ENCODE measurements at places on chromosomes 3 and 15.

DNA sequence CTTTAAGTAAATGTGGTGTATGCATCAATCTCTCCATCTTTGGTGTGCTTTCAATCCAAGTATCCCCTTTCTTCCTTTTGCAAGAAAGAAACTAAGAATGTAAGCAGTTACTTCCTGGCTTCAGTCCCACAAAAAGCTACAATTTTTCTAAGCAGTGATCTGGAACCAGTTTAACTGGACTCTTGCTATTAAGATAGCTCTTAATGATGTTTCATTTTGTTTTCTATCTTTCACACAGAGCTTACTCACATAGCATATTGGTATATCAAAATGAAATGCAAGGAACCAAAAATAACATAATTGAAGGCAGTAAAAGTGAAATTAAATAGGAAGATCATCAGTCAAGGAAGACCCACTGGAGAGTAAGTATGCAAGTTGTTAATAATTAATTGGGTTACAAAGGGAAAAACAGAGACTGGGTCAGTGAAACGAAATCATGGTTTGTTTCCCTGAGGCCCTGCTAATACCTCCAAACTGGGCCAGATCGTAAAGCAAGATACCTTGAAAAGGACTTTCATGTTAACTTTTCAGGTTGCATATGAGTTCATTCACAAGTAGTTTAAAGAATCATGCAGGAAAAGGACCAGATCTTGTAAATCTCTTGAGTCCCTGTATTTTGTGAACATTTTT is 41.9 kb downstream of the GPR160 start:
- peak; percentile 72 for DNase-seq

- DNase-seq, result no peak
These were observed 61.2 kb upstream of the FURIN start for GRCh38 chr15:90807074-90807785.

DNA sequence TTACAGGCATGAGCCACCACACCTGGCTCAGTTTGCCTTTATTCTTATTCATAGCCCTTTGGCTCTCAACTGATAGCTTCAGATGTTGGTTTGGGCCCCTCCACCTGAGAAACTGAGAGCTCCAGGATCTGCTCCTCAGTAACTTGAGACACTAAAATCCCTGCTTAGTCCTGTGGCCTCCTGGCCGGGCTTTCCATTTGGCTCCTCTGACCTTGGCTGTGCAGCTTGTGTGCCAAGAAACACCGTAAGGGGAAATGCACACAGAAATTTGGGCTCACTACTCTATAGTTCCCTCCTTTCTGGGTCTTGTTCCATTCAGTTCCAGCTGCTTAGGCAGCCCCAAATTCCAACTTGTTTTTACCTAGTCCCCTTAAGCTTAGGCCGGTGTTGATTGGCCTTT is 24.9 kb downstream of the NIPA2 start:
- no peak for DNase-seq

DNA sequence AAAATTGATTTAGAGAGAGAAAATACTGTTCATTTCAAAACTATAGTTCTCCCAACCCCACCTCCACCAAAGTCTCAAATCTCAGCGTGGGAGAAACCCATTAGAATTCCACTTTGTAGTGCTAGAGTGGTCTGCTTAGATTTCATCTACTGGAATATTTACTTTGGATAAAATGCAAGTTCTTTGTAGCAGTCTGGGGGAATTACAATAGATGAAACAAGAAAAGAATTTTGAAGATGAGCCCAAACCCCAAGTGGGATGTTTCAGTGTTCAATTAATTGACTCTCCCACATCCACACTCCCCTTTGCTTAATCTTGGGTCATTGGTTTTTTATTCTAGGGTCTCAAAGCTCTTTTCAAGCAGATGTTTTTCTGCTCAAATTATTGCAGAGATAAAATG is 97.8 kb downstream of the RPL22L1 start:
- DNase-seq, result no peak

DNA sequence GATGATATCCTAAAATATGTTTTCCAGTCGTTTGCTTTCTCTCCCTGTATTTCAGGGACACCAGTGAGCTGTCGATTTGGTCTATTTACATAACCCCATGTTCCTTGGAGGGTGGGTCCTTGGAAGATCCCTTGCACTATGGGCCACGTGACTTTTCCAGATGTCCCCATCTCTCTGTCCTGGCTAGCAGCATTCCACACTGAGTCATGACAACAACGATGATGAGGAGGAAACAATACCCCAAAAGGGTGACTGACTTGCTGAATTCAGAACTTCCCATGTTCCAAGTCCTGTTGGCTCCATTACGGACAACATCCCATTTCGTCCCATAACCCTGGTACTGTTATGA is 134.3 kb downstream of the NSMCE3 start:
- DNase-seq, result no peak

DNA sequence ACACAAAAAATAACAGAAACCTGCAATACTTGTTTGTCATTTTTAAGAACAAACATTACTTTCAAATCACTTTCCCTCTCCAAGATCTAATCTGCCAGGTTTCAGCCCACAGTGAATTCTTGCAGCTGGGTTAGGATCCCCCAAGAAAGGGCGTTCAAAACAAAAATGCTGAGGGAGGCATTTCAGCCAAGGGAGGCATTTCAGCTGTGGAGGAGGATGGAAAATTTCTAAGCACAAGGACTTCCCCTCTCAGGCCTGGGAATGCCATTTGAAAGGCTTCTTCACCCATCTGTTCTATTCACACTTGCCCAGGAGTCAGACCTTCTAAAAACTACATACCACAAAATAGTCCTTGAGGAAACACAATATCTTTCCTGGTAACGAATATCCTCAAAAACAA is 69.1 kb downstream of the P3H2 start:
- DNase-seq, result no peak

- no peak for DNase-seq
These were observed 291.2 kb upstream of the STT3B start for GRCh38 chr3:31241533-31241932.

GRCh38 chr3:175287361-175287963 is 428.3 kb downstream of the NAALADL2 start:
- DNase-seq, result no peak

DNA sequence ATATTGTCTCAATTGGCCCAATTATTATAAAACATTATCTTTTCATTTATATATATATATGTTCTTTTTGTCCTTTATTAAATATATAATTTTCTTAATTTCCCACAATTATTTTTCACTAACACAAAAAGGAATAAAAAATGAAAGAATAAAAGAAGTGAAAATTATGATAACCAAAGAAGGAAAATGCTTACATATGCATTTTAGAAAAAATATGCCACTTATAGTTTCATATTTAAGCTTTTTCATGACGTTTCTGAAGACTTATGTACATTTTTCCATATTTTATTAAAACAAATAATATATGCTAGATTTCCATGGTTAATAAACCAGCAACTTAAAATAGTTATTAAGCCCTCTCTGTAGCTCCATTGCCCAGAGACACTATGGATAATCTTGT is 34.9 kb upstream of the ARHGEF26 start:
- no peak for DNase-seq

DNA sequence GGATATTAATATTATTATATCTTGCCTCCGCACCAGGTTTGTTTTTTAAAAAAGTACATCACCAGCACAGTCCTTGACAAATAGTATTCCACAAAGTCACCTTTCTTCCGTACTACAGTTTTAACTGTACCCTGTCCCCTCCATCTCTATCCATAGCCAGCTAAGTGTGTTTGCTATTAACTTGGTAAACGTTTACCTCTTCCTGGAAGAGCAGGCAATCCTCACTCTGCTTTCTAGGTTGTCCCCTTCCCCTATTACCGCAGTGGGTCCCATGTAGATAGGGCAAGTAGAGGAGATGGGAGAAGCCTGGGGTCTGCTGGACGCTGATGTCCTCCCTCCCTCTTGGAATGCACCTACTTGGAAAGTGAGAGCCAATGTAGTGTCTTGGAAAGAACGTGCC is 83.9 kb upstream of the ETV5 start:
- no peak for DNase-seq

DNA sequence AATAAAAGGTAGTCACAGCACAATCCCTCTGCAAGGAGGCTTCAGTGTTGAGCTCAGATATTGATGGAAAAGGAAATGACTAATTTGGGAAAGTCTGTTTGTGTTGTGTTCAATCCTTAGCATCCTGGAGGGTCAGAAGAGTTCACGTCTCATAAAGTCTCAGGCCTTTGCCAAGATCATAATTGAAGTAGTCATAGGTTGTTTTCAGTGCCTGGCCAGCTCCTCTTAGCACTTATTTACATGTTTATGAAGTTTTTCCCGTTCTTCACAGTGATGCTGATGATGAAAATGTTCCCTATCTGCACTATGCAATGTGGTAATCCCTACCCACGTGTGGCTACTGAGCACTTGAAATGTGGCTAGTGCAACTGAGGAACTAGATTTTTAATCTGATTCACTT is 61.6 kb upstream of the TGFBR2 start:
- DNase-seq, result no peak

GRCh38 chr3:178300441-178300959 is 235.7 kb upstream of the KCNMB2 start:
- no peak for DNase-seq

DNA sequence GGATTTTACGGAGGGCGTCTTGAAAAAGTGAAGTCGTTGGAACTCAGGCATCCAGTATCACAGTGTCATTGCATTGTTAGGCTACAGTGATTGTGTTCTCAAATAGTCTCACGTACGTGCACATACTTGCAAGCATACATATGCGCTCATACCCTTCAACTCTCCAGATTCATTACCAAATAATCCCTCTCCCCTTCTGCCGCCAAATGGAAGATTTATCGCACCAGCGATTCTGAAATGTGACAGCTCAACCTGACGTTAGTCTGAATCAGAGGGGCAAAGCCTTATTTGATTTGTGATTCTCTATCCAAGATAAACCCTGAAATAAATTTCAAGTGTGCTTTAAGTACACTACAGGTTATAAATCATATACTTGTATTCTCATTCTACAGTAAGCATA is 119.4 kb downstream of the GADL1 start:
- DNase-seq, result peak; percentile 38

GRCh38 chr3:186427627-186428281 is 65.7 kb upstream of the DGKG start:
- no peak for DNase-seq

DNA sequence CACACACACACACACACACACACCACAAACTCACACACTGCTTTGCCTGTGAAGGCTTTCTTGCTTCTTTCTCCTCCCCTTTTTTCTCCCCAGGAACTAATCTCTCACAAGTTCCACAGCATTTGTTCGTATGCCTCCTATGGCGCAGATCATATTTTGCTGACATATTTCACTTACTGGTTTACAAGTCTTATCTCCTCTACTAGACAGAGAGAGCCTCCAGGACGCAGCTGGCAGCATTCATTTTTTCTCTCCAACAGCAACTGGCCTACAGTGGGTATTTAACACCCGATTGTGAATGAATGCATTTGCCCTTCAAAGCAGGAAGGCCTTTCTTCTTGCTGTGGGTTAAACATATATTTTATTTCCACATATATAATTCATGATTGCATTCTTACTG is 47.0 kb upstream of the DLG1 start:
- DNase-seq, result no peak

GRCh38 chr3:117754841-117755240 is 1045.3 kb downstream of the TUSC7 start:
- DNase-seq, result no peak

DNA sequence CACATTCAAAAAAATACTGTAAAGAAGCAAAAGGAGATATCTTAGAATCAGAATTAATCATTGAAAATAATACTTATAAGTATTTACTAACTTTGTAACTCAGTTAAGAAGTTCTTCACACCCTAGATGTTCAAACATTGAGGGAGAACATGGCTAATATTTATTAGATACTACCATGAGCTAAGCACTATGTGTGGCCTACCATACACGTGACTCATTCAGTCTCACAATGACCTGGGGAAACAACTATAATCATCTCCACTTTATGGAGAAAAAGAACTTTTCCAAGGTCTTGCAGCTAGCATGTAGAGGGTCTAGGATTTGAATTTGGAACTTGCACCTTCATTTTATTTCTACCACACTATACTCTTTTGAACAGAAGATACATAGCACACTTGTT is 361.9 kb upstream of the CFAP20DC start:
- no peak for DNase-seq
